Activated CD4-positive, alpha-beta memory T cell treated with anti-CD3 and anti-CD28 coated beads, Interleukin-2, amount 10 ng/mL, durations not matched to agents 7 days and 5 days (primary cell): ENCODE measurements at places on chromosomes 5 and 9.

GRCh38 chr9:101315112-101315450 lies 69.7 kb downstream of the BAAT start:
- no peak overlapping the region for H3K27ac ChIP-seq
- H3K4me1 ChIP-seq, result no peaks in the 10 kb centered on the region
- H3K27me3 ChIP-seq, result peaks cover 1% of the 10 kb centered on the region
- DNase-seq, result no peak

DNA sequence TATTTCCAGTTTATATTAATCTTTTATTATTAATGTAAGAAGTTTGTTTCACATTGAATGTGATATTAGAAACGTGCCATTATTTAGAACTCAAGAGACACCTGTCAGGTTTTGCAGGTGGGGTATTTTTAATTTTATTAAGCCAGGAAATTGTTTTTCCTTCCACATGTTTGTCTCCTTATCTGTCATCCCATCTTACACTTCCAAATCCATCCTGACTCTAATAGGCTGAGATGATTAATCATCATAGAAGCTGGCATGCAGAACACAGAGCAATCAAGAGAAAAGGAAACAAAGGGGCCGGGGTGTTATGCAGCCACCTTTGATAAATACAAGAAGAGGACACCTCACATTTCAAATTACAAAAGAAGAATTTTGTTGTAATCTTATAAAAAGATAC lies 506.5 kb downstream of the ISL1 start:
- no peaks in the 10 kb centered on the region for H3K4me1 ChIP-seq
- no peaks in the 10 kb centered on the region for H3K27me3 ChIP-seq
- H3K4me3 ChIP-seq, result no peak overlapping the region
- no peak for DNase-seq
- H3K27ac ChIP-seq, result no peak overlapping the region

DNA sequence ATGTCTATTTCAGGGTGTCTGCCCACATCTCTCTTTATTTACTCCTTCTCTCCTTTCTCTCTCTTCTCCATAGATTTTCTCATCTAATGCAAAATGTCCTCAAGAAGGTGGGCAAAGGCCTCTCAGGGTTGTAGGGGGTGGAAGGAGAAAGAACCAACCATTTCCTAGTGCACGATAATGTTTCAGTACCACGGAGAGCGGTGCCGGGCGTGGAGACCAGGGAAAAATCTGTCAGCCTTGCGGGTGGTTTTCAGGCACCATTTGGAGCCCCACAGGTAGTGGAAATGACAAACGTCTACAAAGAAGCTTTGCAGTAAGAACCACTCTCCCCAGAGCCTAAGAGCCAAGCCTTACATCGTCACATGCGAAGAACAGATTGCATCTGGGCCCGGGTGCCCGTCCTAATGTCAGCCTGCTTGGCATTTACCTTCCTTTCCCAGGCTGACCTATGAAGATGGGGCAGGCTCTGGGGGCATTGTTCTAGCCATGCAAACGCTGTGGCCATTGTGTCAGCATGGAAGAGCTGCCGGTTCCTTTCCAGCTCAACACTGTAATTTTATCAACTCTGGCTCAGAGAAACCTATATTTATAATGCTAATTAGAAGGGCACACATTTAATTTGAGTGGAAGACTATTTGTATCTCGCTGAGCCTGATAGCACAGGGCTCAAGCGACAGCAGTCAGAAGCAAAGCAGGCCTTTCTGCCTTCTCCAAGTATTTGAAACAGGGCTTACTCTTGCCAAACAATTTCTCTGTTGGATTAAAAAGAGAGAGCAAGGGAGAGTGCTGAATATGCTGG lies 430.1 kb upstream of the WWC1 start:
- DNase-seq, result no peak
- H3K27ac ChIP-seq, result no peak overlapping the region
- H3K36me3 ChIP-seq, result peaks cover 2% of the 10 kb centered on the region
- no peaks in the 10 kb centered on the region for H3K4me1 ChIP-seq
- no peaks in the 10 kb centered on the region for H3K27me3 ChIP-seq

- H3K27me3 ChIP-seq, result peaks cover 5% of the 10 kb centered on the region
- no peak for DNase-seq
- H3K27ac ChIP-seq, result no peak overlapping the region
Observed at GRCh38 chr5:133466556-133467334, 145.6 kb downstream of the FSTL4 start.

DNA sequence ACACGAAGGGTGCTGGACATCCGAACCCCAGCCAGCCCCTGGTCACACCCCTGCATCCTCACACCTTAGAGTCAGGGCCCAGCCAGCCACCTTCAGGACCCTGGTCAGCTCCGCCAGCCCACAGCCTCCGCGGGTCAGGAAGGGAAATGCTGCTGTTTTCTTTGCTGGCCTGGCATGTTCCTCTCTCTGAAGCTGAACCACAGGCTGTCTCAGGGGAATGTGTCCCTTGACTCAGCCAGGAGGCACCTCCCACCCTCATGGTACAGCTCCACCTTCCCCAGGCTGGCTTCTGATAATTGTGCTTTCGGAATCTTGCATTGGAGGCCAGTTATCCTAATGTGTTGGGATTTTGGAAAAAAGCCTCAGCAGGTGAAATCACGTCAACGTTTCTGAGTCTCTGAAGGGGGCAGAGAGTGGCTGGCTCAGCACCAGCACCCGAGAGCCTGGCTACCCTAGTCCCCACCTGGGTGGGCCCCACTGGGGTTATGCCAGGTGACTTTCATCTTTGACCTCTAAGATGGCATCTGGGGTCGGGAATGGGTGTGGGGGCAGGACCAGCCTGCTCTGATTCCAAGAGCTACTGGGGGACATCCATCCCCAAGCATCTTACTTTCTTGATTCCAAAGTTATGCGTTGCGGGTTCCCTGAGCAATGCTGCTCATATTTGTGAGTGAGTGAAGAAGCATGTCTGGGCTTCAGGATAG lies 9.8 kb upstream of the OLFM1 start:
- no peak for DNase-seq
- no peaks in the 10 kb centered on the region for H3K4me1 ChIP-seq
- no peak overlapping the region for H3K4me3 ChIP-seq
- H3K27ac ChIP-seq, result no peak overlapping the region
- no peaks in the 10 kb centered on the region for H3K36me3 ChIP-seq
